ENCODE measurements at places on chromosomes 2 and 18.

DNA sequence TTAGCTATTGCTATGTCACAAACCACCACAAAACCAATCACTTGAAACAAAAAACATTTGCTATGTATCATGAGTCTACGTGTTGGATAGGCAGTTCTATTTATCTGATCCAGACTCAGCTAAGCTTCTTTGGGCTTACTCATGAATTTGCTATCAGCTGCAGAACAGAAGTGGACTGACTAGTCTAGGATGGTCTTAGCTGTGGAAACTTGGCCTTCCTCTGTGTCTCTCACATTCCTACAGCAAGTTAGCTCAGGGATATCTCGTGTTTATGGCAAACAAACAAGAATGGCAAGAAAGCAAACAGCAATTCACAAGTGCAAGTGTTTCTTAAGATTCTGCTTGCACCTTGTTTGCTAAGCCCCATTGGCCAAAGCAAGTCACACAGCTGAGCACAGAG lies 288.0 kb upstream of the TNP1 start:
- no peak for DNase-seq

GRCh38 chr2:183597841-183598240 lies 473.6 kb downstream of the NUP35 start:
- DNase-seq: no peak

DNA sequence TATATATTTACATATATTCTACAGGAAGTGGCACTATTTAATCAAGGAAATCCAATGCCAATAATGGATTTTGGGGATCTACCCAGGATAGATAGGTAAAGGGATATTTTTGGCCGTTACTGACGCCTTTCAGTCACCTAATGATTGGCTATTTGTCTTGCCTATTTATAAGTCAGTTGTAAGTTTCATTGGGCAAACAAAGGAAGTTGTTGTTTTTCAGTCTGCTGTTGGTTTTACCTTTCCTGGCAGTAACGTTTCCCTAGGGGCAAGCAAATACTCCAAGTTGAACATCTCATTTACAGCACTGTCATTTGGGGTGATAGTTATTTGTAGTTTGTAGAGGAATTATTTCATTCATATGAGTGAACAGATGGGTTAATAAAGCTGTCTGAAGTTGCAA lies 17.0 kb upstream of the LANCL1 start:
- no peak for DNase-seq

DNA sequence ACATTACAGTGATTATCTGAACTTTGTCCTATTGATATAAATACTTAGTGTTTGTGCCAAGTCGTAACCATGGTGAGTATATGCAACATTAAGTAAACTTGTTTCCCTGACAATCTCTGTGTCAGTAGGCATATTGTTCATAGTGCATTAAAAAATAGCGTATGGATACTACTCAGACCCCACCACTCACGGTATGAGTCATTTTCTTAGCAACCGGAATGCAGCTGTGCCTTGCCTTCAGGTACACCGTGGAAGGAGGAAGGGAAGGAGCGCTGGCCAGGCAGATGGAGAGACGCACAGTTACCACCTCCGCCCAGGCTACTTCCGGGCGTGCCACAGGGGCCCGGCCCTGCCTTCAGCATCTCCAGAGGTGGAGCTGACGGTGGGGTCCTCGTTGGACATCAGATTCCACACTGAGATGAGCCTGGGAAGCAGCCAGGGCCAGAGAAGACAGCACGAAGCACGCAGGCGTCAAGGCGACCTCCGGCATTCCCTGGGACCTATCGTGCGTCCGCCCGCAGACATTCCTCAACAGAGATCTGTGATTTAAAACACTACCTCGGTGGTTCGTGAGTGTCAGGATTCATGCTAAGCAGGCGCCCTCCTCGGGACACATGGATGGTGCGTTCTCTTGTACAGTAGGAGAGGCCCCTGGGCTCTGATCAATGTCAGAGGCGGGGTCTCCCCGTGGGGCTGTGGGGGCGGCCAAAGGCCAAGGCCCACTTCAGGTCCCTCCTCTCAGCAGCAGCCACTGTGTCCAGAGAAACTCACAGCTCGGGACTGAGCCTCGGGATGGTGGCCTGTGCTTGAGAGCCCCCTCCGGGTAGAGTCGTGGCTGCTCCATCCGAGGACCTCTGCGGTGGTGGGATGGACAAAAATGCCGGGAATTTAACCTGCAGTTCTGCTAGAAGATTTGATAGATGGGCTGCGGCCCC lies 82.2 kb upstream of the HDAC4 start:
- no peak for DNase-seq

DNA sequence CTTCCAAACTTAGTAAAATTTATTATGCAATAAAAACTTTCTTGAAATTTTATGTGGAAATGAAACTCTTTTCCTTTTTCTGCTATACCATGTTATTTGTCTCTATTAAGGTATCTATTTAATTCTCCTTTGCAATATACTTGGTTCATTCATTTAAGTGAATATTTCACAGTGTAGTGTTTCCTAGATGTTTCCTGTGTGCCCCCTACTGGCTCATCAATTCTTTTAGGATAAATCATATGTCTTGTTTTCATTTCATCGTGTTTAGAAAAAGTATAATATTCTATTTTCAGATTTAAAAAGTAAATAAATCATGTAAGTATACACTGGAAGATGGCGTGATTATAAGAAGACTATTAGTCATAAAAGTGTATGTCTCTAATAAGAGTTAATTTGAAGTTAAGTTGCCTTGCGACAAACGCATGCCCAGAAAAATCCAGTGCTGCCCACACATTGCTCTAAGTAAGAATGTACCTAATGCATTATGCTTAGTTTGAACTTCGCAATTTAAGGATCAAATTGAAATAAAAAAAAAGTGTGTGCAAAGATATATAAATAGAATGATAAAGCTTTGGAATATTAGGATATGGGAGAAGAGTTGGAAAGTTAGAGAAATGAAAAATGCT lies 525.4 kb downstream of the KCNJ3 start:
- DNase-seq: peak; percentile 56

- DNase-seq: no peak
These were observed 675 bp downstream of the GEMIN6 start for GRCh38 chr2:38778687-38779082.

All from Kasumi-1 (cell line).